RPMI7951 (cell line): ENCODE measurements at places on chromosomes 6 and 20. TPM values are rescaled to one million over a fixed set of nuclear protein-coding genes. Genes with fewer than 3 reads are reported as not detected.

GRCh38 chr20:50013976-50014375 lies 31.2 kb downstream of the SNAI1 start:
- no peak for DNase-seq

DNA sequence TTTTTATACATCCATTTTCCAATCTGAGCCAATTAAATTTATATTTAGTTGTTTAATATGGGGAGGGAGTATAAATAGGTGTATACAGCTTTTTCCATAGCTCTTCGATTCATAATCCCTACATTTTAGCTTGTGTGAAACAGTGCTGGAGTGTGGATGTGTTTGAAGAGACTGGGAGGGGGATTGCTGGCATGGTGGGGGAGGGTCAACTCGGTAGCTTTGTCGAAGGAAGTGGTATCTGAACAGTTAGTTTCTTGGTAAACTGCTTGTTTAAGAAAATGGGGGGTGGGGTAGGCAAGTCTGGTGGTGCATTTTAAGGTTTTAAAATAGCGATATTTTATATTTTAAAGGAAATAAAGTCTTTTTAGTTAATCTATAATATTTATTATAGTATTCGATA lies 1.4 kb upstream of the LIN28B start:
- DNase-seq: no peak

- DNase-seq: peak; percentile 68
These were observed 64.9 kb upstream of the BHLHE23 start for GRCh38 chr20:63071541-63072181.

DNA sequence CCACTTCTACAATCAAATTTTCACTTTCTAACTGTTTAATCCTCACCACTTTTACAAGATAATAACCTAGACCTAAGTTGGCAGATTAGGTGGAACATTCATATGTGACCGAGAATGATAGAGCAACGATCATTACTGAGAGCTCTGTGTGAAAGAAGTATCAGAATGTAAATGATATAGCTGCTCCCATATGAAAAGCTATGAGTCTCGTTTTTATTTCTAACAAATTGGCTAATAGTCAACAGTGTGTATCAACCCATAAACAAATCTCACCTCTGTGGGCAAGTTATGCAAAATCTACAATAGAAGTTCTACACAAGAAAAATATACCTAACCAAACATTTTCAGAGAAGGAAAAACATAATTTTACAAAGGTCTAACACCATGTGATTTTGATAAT lies 3.7 kb downstream of the LGSN start:
- DNase-seq: no peak

DNA sequence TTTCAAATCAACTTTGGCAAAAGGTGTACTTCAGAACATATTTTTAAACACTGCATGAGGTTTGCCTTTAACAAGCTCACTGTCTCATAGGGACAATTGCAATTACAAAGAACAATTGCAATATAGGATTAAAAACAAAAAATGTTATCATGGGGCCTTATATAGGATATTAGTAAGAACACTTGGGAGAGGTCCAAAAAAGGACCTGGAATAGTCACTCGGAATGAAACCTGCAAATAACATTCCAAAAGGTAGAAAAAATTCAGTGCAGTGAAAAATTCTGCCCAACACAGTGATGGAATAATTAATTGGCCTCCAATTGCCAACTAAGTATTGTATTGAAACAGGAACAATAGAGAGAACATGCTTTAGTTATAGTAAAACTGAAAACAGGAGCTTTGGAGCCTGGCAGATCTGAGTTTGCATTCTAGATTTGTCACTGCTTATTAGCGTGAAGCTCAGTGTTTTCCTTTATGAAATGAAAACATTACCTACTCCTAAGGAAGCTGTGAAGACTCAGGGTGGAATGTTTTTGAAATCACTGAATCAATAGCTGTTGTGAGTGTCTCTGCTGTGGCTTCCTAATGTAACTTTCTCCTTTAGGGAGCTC lies 172.6 kb upstream of the BMP5 start:
- DNase-seq: no peak

GRCh38 chr6:32087574-32088486 lies 21.3 kb downstream of the TNXB start:
- peak; percentile 57 for DNase-seq

GRCh38 chr20:42492290-42492689 lies 697.4 kb downstream of the PTPRT start:
- no peak for DNase-seq

DNA sequence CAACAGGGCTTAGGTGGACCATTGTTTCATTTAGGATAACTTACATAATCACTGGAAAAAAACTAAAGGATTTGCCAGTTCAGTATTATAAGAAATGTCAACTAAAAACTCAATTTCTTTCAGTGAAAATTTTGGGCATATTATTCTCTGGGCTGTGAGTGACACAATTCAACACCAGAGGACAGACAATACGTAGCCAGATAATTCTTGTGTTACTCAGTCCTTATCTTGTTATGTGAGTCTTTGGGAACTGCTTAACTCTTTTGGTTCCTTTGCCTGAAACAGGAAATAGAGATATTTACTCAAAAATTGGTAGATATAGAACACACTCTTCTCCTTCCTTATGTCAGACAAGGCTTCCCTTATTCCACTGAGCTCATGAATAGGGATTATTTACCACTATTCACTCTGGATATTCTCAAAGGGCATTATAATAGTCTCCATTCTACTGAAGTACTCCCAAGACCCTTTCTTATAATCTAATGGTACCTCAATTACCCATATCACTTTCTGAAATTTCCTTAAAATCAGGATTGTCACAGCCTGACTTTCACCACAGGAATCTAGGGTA lies 4.9 kb upstream of the BEND6 start:
- DNase-seq: peak; percentile 23

DNA sequence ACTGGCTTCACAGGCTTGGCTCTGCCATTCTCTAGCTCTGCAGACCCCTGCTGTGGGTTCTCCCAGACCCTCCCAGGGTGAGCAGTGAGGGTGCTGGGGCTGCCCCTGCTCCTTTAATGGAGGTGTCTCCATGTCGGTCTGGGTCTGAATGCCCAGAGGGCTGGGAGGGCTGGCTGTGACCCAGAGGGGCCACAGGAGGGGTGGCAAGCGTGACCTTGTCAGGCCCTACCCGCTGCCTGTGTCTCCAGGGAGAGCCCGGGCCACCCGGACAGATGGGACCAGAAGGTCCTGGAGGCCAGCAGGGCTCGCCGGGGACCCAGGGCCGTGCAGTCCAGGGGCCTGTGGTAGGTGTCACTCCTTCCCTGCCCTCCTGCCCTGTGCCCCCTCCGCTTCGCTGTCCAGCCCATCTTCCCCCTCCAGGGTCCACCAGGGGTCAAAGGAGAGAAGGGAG lies 32.1 kb downstream of the COL20A1 start:
- no peak for DNase-seq

- no peak for DNase-seq
These were observed 96.5 kb downstream of the PLEKHG1 start for GRCh38 chr6:150696190-150696589.

- no peak for DNase-seq
These were observed 5.1 kb downstream of the RPL10A start for GRCh38 chr6:35473075-35473849.

DNA sequence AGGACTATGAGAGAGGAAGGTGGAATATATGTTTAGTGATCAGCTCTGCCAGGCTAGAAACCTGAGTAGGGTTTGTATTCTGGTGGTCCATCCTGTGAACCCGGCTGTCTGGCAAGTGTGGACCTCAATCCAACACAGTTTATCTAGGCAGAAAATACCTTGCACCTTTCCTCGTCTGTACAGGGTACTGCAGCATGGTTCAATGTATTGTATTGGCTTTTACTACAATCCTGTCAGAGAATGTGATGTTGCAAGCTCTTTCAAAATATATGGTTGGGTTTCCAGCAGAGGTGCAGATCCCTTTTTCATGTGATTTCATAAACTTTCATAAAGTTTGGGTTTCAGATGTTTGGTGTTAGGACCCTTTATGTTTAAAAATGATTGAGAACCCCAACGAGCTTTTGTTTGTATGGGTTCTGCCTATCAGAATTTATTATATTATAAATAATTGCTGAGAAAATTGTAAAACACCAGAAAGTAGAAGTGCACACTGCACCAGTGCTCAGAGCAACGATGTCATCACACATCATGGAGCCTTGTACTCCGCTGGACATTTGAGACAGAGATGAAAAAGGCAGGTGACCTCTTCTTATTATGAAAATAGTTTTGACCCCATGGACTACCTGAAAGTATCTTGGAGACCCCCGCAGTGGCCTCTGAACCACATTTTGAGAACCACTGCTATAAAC lies 106.6 kb downstream of the RTN4IP1 start:
- DNase-seq: no peak

DNA sequence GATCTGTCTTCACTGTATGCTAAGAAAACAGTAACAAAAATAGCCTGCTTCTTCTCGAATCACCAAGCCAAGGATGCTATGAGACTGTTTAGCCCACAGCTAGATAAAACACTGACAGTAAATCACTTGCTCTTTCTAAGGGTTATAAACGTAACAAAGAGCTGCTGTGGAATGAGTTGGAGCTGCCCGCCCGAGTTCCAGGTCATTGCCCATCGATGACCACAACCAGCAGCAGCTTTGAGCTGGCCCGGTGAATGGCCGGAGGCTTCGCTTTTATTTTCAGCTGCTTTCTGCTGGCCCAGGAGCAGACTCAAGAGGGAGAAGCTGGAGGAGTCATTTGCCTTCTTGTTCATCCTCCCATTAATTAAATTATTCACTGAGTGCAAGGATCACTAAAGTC lies 82.2 kb upstream of the CDH4 start:
- DNase-seq: peak; percentile 63

DNA sequence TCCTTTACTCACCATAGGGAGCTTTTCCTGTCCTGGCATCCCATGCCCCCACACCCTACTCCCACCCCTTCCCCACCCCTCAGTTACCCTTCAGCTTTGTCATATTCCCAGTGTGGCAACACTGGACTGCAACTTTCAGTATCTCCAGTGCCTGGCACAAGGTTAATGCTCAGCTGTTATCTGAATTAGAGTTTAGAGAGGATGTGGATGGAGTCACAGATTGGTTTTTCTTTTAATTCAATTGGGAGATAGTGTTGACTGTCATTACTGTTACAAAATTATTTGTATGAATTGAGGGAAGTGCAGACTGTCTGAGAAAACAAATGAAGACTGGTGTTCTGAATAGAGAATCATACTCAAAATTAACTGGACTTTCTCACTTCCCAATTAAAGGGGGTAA lies 89.9 kb downstream of the TULP4 start:
- no peak for DNase-seq

DNA sequence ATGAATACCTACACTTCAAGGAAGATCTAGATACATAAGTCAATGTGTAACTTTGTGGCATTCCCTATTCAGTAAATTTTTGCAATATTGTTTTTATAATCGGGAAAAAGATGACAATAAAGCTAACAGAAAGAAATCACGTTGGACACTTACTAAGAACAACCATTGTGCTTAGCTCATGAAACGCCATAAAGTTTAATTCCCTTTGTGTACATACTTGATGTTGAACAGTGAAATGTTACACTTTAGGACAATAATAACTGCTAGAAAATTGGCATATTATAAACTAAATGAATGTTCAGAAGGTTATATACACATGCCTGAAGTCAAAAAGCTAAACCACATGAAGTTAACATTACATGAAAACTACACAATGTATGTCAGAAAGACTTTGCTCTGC lies 153.2 kb downstream of the TASP1 start:
- DNase-seq: no peak

- no peak for DNase-seq
These were observed 30.2 kb downstream of the PSMG4 start for GRCh38 chr6:3288711-3289663.

DNA sequence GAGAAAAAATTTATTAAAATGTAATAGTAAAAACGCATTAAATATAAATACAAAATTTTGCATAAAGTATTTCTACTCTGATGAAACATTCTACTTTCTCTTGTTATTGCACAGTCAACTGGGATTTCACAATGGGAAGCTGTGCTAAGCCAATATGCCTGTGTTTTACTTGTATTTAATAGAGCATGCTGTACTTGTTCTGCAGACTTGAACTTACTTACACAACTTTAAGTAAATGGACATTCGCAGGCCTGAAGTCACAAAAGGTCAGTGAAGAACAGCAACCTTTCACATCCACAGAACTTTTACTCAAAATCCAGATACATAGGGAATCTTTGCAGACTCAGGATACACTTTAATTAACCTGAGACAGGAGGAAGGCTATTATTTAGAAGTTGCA lies 409.5 kb downstream of the BTBD3 start:
- no peak for DNase-seq

DNA sequence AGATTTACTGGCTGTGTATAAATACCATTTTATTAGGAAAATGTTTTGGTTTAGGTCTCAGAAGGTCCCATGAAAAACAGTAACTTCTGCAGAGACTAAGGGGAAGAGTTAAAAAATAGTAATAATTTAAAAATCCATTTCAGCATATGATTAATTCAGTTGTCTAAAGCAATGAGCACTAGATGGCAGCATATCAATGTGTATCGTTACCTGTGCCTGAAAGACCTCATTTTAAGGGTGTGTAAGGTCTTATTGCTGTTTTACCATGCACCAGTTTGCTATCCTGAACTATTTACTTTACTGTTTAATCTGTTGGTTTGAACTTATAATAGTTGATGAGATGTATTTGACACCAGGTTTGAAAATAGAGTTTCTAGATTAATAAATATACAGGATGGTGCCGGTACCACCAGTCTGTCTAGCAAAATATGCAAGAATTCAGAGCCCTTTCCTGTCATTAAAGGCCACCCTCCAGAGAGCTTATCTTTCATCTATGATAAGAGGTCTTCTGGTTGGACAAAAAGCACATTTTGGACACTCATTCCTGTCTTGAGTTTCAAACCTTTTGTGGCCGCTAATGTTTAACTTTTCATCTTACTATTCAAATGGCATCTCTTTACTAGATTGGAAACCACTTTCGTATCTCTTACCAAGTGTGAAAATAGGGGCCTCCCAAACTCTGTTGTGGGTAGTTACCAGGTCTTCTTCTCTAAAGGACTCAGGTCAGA lies 8.9 kb upstream of the AHI1 start:
- DNase-seq: peak; percentile 47

- no peak for DNase-seq
These were observed 1.3 kb downstream of the MCUR1 start for GRCh38 chr6:13813026-13813425.

DNA sequence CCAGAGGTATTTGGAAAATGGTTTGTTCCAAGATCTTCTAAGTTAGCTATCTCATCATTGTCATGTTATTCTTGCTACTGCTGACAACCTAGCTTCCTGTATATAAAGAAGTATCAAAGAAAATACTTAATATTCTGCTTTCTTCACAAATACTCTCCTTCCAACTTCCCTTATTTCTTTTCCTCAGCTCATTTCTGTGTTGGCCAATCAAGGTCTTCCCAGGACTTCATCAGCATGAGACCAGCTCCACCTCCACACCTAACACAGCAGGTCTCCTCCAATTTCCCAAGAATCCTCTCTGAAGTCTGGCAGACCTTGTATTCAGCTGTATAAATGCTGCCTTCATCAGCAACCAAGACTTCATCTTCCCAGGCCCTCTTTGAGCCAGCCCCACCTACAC lies 538.6 kb upstream of the JARID2 start:
- DNase-seq: no peak

PRL gene
- not detected in 2 replicates for total RNA-seq

FKBP1C gene
- 1.7 and 3.2 TPM in 2 replicates for total RNA-seq

MCM9 gene
- total RNA-seq: 7.0 and 8.7 TPM in 2 replicates

CRISP3 gene
- total RNA-seq: not detected in 2 replicates

HLA-DOA gene
- total RNA-seq: under 0.01 TPM in 1 of 2 replicates, not detected in the other

HCK gene
- total RNA-seq: not detected in 2 replicates

LBP gene
- not detected in 2 replicates for total RNA-seq
